ENCODE measurements at places on chromosomes 2 and 18.

- no peak for DNase-seq
Measured at GRCh38 chr2:142724713-142725349, 152.6 kb upstream of the KYNU start.

- DNase-seq = no peak
Measured at GRCh38 chr18:34807106-34807796, 97.2 kb downstream of the DTNA start.

- peak; percentile 2 for DNase-seq
Measured at GRCh38 chr2:152861349-152861942, 143.0 kb downstream of the ARL6IP6 start.

DNA sequence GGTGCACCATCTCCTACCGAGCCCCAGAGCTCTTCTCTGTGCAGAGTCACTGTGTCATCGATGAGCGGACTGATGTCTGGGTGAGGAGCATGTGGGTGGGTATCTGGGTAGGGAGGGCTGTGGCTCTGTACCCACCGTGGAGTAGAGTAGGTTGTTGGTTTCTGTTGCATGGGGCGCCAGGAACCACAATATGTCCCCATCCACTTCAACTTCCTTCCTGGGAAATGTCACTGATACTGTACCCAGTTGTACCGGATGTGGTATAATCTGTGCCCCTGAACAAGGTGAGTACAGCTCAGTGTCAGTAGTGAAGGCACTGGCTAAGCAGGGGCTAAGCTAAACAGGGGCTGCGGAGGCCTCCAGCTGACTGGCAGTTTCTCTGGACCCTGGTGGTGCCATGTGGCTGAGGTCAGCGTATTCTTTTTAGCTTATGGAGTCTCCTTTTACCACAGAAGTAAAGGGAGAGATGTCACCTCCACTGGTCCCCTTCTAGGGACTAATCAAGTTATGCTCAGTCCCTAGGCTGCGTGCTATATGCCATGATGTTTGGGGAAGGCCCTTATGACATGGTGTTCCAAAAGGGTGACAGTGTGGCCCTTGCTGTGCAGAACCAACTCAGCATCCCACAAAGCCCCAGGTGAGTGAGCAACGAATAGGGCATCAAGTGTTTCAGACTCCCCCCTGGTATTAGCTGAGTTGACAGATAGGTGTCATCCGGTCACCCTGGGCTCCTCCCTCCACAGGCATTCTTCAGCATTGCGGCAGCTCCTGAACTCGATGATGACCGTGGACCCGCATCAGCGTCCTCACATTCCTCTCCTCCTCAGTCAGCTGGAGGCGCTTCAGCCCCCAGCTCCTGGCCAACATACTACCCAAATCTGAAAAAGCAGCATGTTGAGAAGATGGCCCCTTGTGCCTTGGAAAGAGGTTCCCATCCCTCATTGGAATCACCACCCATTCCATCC is 2.7 kb downstream of the STK16 start:
- DNase-seq = no peak

GRCh38 chr2:226795281-226796011 is 4.2 kb downstream of the IRS1 start:
- DNase-seq = no peak

Measured in NCI-H1930 (cell line).